ENCODE measurements at places on chromosomes 7 and 10. TPM values are rescaled to one million over a fixed set of nuclear protein-coding genes. Genes with fewer than 3 reads are reported as not detected.

Gene ERVW-1
- not detected for total RNA-seq

Gene GIMAP2
- 4.4 TPM for total RNA-seq

Gene LIPF
- total RNA-seq = not detected

Gene ZNF32
- total RNA-seq = 57.6 TPM

Gene CNNM1
- total RNA-seq = 3.1 TPM

Gene SORBS1
- 123 TPM for total RNA-seq

Gene TDRD1
- total RNA-seq = under 0.01 TPM

Gene NPC1L1
- 0.16 TPM for total RNA-seq

Gene FAM25A
- total RNA-seq = not detected

Gene IRF5
- 1.6 TPM for total RNA-seq

DNA sequence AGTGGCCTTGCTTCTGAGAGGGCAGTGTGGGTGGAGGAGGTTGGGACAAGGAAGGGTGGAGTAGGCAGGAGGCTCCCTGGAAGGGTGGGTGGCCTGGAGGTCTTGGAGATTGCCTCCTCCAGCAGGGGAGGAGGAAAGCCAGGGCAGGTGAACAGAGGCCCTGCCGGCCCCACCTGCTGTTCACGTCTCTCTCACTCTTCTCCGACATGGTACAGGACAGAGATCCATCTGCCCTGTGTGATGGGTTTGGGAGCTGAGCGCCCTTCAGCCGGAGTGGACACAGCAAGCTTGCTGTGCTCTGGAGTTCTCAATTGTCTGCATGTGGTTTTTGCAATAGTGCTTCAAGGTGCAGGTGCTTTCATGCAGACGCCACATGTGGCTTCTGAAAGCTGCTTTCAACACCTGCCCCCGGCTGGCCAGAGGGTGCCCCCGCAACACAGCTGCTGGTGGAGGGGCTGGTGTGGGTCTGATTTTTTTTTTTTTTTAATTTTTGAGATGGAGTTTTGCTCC is 82.8 kb upstream of the GNA12 start:
- no peak for DNase-seq

DNA sequence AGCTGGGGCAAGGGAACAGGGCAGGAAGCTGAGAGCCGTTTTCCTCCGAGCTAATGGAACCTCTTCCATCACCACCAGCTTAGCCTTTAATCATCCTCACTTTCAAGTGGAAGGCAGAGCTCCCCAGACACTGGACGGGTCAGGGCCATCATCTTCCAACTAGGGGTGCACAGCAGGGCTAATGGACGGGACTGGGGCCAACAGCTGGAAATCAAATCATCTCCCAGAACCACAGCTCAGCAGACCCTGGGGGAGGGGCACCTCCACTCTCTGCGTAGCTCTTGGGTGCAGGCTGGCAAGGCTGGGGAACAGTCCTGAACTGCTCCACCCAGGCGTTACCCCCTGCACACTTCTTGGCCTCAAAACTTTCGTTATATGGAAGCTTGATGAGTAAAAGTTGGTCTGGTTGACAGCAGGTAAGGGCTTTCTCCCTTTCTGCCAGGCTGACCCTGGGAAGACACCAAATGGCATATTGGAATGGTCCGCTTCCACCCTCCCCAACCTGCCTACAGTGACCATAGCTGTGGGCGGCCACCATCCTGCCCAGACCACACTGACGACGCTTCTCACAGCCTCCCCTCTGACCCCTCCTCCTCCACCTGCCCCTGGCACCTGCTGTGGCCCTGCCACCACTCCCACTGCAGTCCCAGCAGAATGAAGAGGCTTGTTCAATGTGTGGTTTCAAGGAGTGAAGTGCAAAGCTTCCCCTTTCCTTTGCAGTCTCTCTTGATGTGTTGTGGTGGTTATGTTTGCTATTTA is 51.7 kb upstream of the RET start:
- DNase-seq = no peak

GRCh38 chr10:75959912-75960311 is 528.5 kb downstream of the LRMDA start:
- no peak for DNase-seq

- DNase-seq = no peak
Observed at GRCh38 chr7:116075351-116076145, 45.0 kb upstream of the TFEC start.

DNA sequence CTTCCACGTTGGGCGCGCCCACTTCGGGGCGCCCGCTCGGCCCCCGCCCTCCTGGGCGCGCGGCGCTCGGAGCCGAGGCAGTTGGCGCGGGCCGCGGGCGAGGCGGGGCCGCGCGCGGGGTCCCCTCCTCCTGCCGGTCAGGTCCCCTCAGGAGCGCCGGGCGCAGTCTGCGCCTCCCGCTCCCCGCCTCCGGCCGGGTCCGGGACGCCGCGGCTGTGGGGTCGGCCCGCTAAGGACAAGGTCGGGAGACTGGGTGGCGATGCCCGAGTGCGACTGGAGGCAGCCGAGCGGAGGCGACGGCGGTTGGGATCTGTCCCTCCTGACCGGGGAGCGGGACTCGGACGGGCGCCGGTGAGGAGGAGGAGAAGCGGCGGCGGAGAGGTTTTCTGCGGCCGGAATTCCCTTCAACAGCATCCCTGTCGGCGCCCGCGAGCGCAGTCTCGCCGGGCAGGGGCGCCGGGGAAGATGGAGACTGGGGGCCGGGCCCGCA is at the start of gene ATRNL1:
TSS of gene ATRNL1 (plus strand) at position 80 of the 490 bp plus-strand sequence. CDS start at position 466, 386 bp downstream.
- no peak for DNase-seq

GRCh38 chr10:124351481-124352220 is 67.1 kb downstream of the OAT start:
- DNase-seq = no peak

DNA sequence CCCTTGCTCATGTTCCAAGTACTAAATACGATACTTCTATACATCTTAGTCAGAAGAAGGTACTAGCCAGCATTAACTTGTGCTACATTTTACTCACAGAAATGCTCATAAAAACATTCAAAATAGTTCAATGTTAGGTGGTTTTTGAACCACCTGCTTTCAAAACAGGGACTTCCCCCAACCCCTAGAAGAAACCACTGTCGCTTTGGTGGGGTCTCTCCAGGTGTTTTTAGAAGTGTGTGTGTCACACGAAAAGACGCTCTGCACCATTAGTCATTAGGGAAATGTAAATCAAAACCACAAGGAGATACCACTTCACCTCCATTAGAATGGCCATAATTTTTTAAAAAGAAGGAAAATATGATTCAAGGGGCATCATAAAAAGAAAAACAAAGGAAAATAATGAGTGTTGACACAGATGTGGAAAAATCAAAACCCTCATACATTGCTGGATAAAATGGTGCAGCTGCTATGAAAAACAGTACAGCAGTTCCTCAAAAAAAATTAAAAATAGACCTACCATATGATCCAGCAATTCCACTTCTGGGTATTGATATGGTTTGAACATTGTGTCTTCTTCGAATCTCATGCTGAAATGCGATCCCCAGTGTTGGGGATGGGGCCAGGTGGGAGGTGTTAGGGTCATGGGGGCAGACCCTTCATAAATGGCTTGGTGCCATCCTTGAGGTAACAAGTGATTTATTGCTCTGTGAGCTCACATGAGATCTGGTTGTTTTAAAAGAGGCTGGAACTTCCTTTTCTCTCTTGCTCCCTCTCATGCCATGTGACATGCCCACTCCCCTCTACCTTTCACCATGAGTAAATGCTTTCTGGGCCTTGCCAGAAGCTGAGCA is 74.2 kb downstream of the MALSU1 start:
- no peak for DNase-seq

DNA sequence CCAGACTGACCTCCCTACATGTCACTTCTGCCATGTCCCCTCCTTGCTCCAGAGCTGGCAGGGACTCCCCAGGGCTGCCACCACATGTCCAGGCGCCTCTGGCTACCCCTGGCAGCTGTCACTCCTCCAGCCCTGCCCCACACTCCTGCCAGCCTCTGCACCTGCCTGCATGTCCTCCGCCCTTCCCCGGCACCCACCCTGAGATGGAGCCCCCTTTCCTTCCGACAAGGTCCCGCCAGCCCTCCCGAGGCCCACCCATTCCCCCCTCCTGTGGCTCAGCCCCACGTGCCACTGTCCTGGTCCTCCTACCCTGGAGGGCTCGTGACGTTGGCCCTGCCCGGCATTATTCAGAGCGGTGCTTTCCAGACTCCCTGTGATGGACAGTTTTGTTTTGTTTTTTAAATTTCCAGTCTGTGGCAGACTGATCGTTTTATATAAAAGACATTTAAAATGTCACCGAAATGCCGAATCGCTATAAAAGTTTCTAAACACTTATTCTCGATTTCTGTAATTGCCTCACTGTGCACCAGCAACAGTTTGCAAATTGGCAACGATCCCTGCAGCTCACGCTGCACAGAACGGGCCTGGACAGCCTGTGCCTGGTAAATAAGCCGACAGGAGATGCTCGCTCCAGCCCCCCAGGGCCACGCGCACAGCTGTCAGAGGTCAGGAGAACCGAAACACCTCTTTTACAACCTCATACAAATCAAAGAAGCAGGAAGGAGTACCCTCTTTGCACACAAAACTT is 111.1 kb upstream of the SH2B2 start:
- DNase-seq = no peak

DNA sequence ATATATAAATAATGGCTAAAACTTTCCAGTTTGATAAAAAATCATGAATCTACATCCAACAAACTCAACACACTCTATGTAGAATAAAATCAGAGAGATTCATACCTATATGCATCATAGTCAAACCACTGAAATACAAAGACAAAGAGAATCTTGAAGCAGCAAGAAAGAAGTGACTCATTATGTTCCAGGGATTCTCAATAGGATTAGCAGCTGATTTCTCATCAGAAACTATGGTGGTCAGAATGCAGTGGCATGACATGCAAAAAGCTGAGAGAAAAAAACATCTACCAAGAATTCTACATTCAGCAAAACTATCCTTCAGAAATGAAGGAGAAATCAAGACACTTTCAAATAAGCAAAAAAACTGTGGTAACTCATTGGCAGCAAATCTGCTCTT is 187.4 kb downstream of the RNLS start:
- no peak for DNase-seq

- DNase-seq = no peak
Observed at GRCh38 chr10:128281861-128282260, 155.6 kb upstream of the MKI67 start.

DNA sequence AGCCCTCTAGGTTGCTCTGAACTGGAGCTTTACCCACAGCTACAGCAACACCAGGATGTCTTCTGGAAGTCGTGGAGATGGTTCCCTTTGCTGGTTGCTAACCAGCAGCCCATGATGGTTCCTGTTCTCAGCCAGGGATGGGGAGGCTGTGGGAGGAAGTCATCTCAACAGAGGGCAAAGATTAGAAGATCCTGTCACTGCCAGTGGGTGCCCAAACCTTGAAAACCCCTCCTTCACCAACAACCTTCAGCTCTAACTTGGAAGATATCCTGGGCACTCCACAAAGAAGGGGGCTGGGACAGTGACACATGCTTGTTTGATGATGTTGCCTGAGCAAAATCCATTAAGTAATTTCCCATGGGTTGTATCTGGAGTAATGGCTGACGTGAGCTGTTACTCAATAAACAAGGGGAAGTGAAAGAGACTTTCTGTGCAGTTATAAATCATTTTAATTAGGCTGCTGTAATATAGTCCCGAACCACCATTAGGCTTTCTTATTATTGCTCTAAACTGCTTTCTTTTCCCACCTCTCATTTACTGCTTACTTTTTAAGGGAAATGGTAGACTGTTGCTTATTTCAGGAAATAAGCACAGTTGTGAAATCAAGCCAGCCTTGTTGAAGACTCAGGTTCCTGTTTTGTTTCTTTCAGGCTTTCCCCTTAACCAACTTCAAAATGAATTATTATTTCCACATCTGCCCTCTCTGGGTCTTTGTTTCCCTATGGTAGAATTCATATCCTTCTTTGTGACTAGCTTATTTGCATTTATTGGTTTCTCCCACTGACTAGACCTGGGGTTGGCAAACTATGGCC is 124.8 kb downstream of the PPP1R17 start:
- no peak for DNase-seq

DNA sequence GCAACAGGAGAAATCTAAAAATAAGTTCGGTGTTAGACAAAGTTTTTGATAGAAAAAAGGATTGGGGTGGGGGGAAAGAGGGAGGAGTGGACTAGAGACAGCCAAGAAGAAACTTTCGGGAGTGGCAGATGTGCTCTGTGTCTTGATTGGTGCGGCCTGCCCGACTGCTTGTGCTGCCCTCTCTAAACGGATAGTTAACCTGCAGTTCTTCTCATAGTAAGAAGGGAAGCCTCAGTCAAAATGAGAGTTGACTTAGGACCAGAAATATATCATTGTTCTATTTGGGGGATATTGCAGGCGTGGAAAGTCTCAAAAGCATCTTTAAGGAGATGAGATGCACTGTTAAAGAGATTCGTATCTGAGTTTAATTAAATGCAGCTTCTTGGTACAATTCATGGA is 39.3 kb downstream of the UBE3C start:
- DNase-seq = no peak

DNA sequence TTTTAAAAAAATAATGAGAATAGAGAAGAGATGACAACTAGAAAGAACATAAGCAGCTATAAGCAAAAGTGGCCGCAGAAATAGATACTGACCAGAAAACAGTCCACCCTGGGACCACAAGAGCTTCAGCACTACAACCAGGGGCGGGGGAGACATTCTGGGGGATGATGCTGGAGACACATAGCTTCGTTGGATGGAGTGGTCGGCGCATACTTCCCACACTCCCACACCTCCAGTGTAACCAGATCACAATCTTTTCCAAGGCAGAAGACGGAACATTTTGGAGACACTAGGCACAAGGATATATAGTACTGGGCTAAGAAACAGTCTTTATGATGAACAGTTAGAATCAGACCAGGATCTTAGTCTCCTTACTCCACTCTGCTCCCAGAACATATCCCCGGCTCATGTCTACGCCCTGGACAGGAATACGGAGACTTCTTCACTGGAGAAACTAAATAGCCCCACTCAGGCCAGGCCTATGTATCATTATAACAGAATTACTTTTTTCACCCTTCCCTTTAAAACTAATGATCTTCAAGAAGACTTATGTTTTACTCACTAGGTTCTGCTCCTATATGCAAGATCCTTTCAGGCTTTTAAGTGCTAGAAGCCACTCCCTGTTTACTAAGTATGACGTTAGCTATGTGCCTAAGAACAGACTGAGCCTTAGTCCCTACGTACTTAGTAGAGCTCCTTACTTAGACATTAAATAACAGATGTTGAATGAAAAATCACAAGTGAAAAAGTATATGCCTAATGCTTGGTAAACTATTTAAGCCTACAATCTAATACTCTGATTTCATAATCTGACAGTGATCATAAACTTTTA is 169.6 kb downstream of the SRPK2 start:
- DNase-seq = no peak

GRCh38 chr7:1942243-1942940 is 272.3 kb downstream of the ELFN1 start:
- no peak for DNase-seq

DNA sequence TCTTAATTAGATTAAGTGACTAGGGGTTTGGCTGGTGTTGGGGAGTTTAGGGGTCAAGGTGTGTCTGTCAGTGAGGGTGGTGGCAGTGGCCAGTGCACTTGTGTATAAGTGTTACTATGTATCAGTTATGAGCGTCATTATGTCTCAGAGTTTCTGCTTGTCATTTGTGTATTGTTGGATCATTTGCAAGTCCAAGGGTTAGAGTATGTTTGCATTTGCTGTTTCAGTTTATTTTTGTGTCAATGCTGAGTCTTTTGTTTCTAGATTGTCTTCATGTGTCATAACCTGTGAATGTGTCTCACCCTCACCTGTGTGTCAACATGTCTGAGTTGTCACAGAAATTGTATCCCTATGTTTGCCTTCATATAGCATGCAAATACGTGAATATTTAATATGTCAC is 97.5 kb upstream of the PAX2 start:
- DNase-seq = no peak

- no peak for DNase-seq
Observed at GRCh38 chr10:28951484-28951883, 274.2 kb downstream of the BAMBI start.
